Renal pelvis (tissue), 12 donors: ENCODE measurements at places on chromosomes 12 and 14. TPM values are rescaled to one million over a fixed set of nuclear protein-coding genes. Genes with fewer than 3 reads are reported as not detected.

RFX4 gene
- 0.16 TPM for polyA plus RNA-seq

IKZF4 gene
- 23.6 TPM for polyA plus RNA-seq

SAMD15 gene
- polyA plus RNA-seq = 10.8 TPM

LYZ gene
- 33.3 TPM for polyA plus RNA-seq

EGLN3 gene
- 17.9 TPM for polyA plus RNA-seq

SP1 gene
- 86.1 TPM for polyA plus RNA-seq

HCAR2 gene
- polyA plus RNA-seq = 0.51 TPM

AICDA gene
- polyA plus RNA-seq = 0.34 TPM

KRT83 gene
- polyA plus RNA-seq = not detected

SCNN1A gene
- 64.4 TPM for polyA plus RNA-seq

TAS2R42 gene
- 0.33 TPM for polyA plus RNA-seq
